CD4-positive, alpha-beta T cell treated with Interleukin-4 for 4 hours (primary cell): ENCODE measurements at places on chromosomes 13 and 19.

GRCh38 chr19:43674596-43674995, 4.6 kb upstream of the PLAUR start:
- no peak for DNase-seq

GRCh38 chr19:12891553-12892021, 627 bp downstream of the GCDH start:
- no peak for DNase-seq

DNA sequence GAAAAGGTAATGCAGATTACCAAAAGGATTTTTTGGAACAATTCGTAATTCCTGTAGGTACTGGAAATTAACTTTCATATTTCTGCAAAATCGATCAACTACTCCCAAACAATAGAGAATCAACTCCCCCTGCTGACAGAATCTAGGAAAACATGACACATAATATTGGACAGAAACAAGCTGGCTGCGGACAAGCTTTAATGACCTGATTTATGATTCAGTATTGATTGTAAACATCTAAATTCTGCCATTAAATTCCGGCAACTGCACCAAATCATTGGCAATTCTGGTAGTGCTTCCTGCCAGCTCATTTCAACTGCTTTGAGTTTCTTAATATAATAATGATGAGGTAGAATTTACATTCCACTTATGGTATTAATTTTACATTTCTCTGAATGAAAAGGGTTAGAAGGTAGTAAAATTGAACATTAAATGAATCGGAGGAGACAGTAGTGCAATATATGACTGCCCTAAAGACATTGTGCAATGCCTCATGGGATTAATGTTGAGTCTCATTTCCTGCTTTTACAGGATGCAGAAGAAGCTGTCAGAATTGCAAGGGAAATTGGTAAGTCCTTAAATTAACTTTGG, 146.5 kb downstream of the PCCA start:
- DNase-seq = peak; percentile 54

DNA sequence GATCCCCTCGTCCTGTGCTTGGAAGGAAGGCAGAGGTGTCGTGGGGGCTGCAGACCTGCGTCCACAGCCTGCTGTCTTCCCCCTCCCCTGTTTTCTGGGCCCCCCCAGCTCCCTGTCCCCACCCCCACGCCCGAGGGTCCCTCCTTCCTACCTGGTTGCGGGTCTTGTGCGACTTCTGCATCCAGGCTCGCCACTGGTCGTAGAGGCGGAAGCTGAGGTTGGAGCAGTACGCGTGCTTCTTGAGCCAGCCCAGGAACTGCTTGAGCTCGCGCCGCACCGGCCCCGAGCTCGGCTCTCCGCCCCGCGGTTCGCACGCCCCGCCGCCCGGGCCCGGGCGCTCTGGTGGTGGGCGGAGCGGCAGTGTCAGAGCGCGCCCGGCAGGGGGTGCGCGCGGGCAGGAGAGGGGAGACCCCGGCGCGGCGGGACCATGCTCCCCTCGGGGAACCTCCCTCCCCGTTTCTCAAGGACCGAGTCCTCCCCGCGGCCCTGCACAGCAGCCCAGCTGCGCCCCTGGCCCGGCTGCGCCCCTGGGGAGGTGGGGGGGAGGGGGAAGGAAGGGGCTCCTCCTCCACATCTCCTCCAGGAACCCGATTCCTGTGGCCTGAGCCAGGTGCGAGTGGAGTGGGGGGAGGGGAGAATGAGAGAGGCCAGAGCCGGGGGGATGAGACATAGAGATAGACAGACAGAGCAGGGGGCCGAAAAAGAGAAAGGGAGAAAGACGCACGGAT, 5.7 kb downstream of the REX1BD start:
- peak; percentile 49 for DNase-seq

GRCh38 chr19:33134571-33135041, 2.7 kb downstream of the WDR88 start:
- DNase-seq = peak; percentile 27

DNA sequence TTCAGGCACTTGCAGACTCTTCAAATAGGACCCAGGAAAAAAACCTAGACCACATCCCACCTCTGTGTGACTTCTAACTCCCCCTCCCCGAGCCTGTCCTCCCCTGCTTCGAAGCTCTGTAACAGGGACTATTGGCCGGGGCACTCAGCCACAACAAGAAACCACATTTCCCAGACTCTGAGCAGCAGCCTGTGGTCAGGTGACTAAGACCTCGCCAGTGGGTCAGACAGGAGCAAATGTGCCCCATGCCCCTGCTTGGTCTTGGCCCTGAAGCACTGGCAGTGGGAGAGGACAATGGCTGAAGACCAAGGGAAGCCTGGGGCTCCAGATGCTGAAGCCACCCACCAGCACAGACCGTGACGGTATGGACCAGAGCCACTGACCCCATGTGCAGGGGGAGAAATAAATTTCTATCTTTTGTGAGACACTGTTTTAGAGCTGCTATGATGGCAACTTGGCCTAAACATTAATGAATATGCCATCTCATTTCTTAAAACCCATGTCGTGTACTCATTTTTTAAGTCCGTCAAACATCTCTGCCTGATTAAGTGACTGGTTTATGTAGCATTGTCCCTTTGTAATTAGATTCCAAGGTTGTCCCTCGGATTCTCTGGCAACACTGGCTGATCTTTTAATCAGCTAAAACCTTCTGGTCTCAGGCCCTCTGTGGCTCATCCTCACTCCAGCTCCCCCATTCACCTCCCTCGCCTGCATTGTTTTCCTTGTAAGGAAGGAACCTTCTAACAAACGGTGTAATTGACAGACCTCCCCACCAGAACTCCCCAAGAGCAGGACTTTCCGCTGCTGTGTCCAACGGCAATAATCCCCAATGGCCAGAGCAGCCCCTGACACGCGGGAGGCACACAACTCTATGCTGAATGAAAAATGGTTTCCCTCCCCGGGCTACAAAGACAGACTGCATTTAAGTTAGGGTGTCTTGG, 98.4 kb downstream of the STK24 start:
- DNase-seq = peak; percentile 31

- no peak for DNase-seq
These were observed 8.7 kb upstream of the PEPD start for GRCh38 chr19:33530296-33530695.

GRCh38 chr13:36086117-36086516, 45.1 kb downstream of the DCLK1 start:
- DNase-seq = no peak

- DNase-seq = no peak
These were observed 188.3 kb downstream of the KLF12 start for GRCh38 chr13:73945871-73946270.

- no peak for DNase-seq
These were observed 2.2 kb downstream of the FCER2 start for GRCh38 chr19:7699417-7700401.
